Activated T-cell treated with anti-CD3 and anti-CD28 coated beads, Interleukin-2, amount 50 U/mL, for 72 hours (primary cell): ENCODE measurements at places on chromosomes 11 and 22.

DNA sequence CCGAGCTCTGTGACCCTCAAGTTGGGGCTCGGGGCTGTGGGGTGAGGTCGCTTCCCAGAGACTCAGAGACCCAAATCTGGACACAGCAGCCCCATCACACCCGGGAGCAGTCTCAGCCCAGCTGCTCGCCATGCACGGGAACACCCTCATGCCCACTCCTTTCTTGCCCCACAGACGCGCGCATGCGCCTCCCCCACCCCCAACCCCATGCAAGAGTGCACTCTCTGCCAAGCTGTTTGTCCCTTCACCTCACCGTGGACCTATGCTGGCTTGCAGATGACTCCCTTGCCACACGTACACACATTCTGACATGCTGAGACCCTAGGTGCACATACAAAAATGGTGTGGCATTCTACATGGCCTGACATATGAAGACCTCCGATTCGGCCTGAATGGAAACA, 478 bp upstream of the CD248 start:
- peak; percentile 52 for DNase-seq

DNA sequence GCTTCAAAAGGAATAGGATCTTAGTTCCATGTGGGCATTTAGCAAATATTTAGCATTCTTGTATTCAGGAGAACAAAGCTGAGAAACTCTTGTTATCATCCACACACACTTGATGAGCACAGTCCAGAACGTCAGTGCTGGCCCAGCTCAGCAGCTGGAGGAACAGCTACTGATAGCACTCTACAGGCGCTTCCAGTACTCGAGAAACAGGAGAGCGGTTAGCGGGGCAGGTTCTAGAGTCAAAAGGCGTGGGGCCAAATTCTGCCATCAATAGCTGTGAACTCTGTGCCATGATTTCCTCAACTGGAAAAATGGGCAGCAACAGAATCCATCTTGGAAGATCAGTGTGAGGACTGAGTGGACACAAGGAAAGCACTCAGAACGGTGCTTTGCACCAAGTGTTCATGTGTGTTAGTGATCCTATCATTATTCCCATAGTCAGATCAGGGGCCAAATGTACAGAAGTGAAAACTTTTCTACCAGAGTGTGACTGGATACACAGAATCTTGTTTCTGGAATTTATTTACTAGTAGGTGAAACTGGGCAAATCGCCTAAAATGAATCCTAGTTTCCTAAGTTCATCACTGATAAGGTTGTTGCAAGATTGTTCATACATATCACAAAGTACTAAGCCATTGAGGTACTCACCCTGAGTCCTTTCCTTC, 3.2 kb downstream of the JOSD1 start:
- no peak for DNase-seq

GRCh38 chr22:19477321-19478044, 1.5 kb downstream of the UFD1 start:
- no peak for DNase-seq

DNA sequence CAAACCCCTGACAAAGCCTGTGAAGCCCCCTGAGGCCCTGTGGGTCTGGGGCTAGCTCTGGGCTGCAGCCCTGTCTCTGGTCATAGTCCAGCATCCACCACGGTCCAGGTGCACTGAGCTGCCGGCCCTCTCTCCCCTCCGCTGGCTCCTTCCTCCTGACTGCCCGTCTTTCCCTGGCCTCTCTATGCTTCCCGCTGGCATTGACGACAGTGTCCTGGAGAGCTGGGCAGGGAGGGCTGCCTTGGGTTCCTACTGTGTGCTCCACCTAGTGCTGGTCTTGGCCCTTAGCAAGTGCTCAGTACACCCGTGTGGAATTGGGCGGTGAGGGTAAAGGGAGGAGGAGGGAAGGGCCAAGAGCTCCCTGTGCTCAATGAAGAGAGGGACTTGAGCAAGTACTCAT, 868 bp upstream of the MYEOV start:
- no peak for DNase-seq

DNA sequence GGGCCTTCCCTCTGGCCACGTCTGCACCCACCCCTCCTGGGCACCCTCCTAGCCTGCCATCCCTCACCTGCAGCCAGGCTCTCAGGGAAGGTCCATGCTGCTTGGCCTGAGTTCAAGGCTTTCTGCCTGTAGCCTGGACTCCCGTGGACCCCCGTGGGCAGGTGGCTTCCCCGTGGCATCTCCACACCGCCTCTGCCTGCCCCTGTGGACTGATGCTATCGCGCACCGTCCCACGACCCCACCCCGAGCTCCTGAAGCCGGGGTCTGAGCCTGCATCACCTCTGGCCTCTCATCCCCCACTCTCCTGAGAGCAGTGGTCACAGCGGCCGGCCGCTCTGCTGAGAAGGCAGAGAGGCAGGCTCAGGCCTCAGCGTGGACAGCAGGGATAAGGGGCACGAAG, 4.5 kb downstream of the IFITM5 start:
- no peak for DNase-seq

GRCh38 chr11:130001461-130002351, 929 bp downstream of the PRDM10 start:
- no peak for DNase-seq

GRCh38 chr22:21652010-21652546, 10.0 kb downstream of the SDF2L1 start:
- DNase-seq, result peak; percentile 91

- DNase-seq, result peak; percentile 66
These were observed 27.8 kb upstream of the GRAMD4 start for GRCh38 chr22:46592390-46592872.

GRCh38 chr22:43554259-43554636, 142.4 kb downstream of the MPPED1 start:
- no peak for DNase-seq

DNA sequence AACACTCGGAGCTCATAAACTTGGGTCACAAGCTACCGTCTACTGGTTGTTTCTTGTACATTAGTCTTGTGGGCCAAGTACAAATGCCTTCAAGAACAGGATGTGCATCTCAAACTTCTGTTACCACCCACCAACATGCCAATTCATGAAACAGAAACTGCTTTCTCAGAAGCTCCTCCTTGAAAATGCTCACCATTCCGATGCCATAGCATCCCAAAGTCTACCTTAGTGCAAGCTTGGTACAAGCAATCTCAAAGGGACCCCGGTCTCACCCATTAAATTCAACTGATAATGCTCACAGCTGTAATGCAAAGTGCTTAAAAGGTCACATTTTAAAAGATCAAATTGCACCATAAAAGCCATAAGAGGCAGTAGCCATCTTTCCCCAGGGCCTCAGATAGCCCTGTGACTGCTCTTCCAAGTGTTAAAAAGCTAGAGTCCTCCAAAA, 31.8 kb upstream of the CCDC34 start:
- DNase-seq, result no peak

DNA sequence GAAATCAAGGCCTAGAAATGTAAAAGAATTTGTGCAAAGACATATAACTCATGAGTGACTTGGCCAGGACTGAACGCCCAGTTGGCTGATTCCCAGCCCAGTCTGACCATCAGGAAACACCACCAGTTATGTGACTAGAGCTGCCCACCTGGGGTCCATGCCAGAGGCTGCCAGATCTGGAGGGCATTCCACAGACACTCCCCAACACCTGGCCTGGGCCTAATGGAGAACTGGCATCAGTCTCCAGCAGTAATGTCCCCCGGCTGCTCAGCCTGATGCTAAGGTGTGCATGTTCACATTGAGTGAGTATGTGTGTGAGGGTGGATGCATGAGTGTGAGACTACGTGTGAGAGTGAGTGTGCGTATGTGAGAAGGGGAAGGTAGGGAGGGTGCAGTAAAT, 15.7 kb downstream of the PLAAT3 start:
- no peak for DNase-seq

DNA sequence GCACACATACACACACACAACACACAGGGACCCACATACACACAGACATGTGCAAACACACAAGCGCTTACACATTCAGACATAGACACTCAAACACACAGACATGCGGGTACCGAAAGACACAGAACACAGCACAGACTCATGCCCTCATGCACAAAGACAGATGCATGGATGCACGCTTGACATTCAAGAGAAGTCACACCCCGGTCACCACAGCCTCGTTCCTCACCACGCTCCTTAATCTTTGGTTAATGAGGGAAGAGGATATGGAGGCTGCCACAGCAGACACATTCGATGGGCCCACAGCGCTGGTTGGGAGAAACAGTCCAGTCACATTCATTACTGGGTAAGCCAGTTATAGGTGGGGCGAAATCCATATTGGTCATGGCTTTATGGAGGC, 51.9 kb upstream of the EIF3D start:
- DNase-seq, result no peak

DNA sequence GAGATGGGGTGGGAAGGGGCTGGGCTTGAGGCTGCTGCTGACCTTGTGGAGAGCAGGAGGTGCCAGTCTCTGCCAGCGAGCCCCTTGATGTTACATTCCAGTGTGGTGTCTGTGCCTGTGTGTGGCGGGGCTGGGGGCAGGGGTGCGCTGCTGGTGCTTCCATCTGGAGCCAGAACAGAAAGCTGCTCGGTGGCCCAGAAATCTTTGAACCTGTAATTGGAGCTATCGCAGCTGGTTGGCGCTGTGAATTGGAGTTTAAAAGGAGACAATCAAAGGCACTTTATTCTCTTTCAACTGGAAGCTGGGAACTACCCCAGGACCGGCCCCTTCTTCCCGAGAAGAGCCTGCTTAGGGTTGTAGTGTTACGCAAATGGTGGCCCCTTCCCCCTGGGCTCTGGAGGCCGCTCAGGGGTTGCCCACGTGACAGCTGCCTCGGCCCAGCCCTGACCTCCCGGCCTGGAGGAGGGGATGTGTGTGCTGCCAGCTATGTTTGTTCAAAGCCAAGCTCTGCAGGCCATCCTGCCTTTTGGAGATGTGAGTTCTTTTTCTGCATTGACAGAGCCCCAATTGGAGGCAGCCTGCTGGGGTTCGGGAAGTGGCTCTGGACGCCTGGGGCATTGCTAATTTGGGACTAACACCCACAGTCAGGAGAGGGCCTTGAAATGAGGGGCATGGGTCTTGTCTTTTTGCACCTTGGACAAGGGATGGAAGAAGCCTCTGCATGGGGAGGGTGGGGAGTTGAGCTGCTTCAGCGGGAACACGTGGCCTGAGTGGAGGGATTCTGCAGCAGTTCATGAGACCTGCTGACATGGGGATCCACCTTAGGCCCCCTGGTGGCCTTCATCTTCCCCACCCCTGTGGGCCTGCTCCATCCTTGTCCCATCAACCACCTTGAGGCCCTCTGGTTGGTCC, 14.0 kb upstream of the ARSA start:
- DNase-seq, result no peak

- peak; percentile 9 for DNase-seq
These were observed 284 bp downstream of the CCS start for GRCh38 chr11:66593303-66593635.

DNA sequence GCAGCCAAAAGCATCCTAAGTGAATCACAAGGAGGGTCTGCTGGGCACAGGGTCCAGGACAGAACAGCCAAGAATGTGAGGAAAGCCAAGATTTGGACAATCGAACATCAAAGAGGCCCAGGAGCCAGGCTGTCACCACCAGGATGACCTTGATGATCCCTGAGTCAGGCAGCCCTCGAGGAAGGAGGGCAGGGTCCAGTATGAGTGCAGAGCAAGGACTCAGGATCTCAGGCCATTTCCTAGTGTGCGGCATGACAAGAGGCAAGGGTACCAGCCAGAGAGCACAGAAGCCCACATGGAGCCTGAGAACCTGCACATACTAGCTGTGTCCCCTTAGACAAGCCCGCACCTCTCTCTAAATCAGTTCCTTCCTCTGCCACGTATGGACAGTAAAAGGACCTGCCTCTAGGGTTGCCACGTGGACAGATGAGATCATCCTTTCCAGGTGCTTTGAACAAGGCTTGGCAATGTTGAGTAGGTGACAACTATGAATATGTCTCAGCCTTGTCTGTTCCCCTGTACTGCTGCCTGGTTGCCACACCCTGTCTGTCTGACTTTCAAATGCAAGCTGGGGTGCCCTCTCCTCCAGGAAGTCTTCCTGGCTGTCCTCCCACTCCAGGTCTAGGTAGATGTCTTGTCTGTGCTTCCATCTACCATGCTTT, 32.2 kb upstream of the ISX start:
- DNase-seq, result no peak

DNA sequence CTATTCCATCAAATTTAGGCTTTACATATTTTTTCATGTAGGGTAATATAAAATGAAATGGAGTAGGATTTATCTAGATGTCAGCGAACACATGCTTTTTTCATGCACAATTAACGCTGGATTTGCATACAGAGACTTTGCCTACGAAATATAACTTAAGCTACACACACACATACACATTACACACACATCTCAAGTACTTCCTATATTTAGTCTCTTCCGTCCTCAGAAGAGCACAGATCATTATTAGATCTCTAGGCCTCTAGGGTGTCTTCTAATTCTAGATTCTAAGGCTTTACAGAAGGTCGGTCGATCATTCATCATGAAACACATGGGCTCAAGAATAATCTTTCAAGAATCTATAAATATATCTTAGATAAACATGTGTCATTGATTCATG, 3.8 kb upstream of the MS4A13 start:
- no peak for DNase-seq

DNA sequence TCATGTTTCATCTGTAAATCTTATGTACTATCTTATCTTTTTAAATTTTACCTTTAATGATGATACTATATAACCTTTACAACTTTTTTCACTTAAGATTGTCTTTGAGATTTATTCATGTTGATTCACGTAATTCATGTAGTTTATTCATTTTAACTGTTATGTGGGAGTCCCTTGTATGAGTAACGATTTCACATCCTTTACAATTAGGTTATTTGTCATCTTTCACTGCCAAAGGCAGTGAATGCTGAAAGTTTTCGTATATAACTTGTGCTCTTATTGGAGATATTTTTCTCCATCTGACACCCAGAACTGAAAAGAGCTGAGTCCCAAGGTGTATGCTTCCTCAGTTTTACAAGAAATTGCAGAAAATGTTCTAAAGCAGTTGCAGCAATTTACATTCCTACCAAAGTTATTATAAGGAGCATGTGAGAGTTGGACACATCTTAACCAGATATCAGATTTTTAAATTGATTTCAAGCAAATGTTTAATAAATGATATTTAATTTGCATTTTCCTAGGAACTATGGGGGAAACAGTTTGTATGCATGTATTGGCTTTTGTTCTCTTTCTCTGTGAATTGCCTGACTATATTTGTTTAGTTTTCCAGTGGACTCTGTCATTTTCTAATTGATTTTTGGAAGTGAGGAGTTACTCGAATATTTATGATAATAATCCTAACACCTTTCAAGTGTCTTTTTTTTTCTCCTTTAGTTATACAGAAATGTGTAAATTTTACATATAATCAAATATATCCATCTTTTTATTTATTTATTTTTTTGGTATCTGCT, 6.4 kb downstream of the ARL14EP start:
- DNase-seq, result no peak

GRCh38 chr11:44755556-44756523, 29.1 kb downstream of the TSPAN18 start:
- DNase-seq, result no peak
